ENCODE measurements at places on chromosomes 5 and 9. TPM values are rescaled to one million over a fixed set of nuclear protein-coding genes. Genes with fewer than 3 reads are reported as not detected.

- DNase-seq = no peak
Observed at GRCh38 chr5:160250226-160250625, 20.9 kb downstream of the FABP6 start.

DNA sequence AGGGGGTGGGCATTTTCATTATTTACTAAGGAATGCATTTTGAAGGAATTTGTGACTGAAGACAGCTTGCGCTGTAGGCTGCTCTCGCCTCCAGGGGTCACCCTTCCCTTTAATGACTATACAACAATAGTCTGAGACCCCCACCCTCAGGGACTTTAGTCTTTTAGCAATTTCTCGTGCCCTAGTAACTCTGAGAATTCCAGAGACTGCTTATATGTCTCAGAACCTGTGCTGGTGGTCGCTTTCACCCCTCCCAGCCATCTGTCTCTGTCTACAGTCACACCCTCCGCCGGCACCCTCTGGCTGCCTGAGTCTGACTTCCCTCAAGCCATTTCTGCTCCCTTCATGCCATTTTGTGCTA is 671.4 kb downstream of the NR2F1-AS1 start:
- no peak for DNase-seq

GRCh38 chr9:12166518-12166917 is 526.7 kb upstream of the TYRP1 start:
- DNase-seq = no peak

DNA sequence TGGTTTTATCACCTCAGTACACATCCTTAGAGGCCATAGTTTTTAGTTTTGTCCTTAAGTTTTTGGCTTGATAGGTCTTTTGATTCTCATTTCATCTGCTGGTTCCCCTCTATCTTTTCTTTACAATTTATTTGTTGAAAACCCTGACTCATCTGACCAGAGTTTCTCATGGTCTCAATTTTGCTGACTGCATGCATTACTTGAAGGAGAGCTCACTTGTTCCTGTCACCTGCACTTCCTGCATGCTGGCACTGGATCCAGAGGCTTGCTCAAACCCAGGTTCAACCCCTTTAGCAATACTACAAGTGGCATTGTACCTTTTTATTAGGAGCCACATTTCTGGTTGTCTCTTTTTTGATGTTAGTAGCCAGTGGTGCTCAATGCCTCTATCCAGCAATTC is 26.7 kb downstream of the FBXO10 start:
- no peak for DNase-seq

DNA sequence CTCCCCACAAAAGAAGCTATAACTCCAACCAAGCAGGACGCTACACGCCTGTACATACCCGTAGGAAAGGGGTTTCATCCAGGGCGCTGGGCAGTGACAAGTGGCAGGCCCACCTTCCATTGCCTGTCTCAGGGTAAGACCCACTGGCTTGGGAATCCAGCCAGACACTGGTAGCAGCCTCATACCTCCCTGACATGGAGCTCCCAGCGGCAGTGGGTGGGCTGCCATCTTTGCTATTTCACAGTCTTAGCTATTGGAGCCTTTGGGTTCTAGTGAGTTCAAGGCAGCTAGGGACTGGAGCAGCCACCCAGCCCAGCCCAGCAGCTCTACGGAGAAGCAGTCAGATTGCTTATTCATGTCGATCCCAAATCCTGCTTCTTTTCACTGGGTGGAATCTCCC is 3.4 kb upstream of the IFNA10 start:
- DNase-seq = no peak

GRCh38 chr5:179177711-179178575 is 117.8 kb downstream of the ZNF354C start:
- DNase-seq = no peak

DNA sequence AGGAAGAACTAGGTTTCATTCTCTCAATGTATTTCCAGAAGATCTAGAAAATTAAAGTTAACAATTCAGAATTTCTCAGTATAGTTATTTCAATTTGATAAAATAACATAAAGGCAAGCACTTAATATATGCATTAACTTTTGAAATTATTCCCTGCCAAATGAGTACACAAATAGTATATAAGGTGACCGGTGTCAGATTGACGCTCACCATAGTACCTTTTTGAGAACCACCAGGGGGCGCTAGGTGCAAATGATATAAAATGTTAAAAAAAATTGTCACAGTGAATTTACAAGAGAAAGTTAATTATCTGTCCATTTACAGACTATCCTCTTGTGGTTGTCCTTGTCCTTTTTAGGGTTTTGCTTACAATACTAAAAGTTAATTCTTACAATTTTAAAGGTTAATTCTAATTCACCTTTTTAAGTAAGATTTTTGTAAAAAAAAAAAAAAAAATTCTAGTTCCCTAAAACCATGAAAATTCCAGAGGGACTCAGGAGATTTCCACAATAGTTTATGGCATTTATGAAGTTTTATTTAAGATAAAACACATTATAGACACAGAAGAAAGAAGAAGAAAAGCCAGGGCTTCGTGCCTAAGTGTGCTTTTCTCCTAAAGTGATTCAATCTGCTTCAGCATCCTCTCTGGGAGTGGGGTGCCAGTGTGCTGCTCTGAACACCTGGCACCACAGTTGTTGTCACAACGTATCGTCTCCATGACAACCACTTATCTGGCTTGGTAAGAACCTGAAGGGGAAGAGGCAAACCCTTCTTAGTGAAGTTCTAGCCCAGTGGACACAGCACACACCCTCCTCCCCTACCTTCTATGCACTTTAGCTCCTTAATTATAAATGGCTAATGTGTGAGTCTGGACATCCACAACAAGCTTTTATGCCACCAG is 1.7 kb downstream of the ADAMTS16 start:
- peak; percentile 78 for DNase-seq

DNA sequence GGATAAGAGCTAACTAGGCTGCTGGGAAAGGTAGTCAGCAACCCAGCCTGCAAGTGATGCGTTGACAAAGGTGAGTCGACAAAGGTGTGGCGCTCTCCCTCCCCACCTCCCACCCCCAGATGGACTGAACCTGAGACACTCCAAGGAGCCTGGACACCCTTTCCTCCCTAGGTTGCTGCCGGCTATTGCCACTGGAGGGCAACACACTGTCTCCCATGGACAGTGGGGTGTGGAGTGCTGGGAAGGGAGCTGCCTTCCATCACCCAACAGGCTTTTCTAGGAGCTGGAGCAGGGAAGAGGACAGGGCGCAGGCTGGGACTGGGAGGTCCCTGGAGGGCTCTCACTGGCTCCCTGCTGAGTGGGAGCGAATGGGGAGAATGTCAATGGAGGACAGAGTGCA is 75.4 kb upstream of the ARAP3 start:
- DNase-seq = peak; percentile 42

GRCh38 chr5:88769165-88769564 is 113.8 kb downstream of the MEF2C start:
- DNase-seq = no peak

DNA sequence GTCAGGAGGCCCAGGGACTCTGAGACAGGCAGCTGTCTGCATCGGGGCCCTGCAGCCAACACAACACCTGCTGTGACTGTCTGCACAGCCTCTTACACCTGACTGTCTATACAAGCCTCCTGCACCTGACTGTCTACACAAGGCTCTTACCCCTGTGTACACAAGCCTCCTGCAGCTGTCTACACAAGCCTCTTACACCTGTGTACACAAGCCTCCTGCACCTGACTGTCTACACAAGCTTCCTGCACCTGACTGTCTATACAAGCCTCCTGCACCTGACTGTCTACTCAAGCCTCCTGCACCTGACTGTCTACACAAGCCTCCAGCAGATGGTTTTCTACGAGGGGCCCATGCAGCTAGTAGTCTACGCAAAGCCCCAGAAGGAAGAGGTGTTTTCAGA is 18.6 kb downstream of the IRX2 start:
- no peak for DNase-seq

DNA sequence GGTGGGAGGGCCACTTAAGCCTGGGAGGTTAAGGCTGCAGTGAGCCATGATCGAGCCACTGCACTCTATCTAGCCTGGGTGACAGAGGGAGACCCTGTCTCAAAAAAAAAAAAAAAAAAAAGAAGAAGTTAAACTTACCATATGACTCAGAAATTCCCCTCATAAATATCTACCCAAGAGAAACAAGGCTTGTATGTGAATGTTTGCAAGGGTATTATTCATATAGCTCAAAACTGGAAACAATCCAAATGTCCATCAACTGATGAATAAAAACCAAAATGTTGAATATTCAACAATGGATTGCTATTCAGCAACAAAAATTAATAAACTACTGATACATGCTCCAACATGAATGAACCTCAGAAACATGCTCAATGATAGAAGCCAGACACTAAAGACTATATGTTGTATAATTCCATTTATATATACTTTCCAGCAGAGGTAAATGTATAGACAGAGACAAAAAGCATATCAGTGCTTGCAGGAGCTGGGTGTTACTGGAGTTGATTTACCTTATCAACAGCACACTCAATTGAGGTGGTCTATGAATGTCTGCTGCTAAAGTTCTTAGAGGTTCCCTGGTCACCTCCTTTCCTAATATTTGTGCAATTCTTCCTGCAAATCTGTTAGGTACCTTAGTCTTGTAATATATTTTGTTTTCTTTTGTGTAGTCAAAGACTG is 5.3 kb upstream of the SREK1 start:
- no peak for DNase-seq

GRCh38 chr9:20623748-20624124 is 1.4 kb upstream of the MLLT3 start:
- DNase-seq = no peak

GRCh38 chr5:133926489-133927299 is 41.7 kb downstream of the C5orf15 start:
- no peak for DNase-seq

The AMBP gene
- not detected for polyA plus RNA-seq

The PCDHGB1 gene
- polyA plus RNA-seq = 0.07 TPM

The ACTBL2 gene
- not detected for polyA plus RNA-seq

The SEMA4D gene
- polyA plus RNA-seq = 1.3 TPM

The PRRX2 gene
- not detected for polyA plus RNA-seq

The C9orf50 gene
- polyA plus RNA-seq = not detected

The POC5 gene
- 19.9 TPM for polyA plus RNA-seq

The ZNF608 gene
- polyA plus RNA-seq = 0.69 TPM

The MFAP3 gene
- polyA plus RNA-seq = 14.2 TPM

The PCDHGB6 gene
- 0.07 TPM for polyA plus RNA-seq

The PAEP gene
- 0.70 TPM for polyA plus RNA-seq

The TLX3 gene
- not detected for polyA plus RNA-seq

The OGN gene
- not detected for polyA plus RNA-seq

The NXNL2 gene
- not detected for polyA plus RNA-seq
